ENCODE measurements at places on chromosomes 1 and 21.
A peak's percentile ranks its signal among the peaks of the same experiment; 100 is the strongest.

DNA sequence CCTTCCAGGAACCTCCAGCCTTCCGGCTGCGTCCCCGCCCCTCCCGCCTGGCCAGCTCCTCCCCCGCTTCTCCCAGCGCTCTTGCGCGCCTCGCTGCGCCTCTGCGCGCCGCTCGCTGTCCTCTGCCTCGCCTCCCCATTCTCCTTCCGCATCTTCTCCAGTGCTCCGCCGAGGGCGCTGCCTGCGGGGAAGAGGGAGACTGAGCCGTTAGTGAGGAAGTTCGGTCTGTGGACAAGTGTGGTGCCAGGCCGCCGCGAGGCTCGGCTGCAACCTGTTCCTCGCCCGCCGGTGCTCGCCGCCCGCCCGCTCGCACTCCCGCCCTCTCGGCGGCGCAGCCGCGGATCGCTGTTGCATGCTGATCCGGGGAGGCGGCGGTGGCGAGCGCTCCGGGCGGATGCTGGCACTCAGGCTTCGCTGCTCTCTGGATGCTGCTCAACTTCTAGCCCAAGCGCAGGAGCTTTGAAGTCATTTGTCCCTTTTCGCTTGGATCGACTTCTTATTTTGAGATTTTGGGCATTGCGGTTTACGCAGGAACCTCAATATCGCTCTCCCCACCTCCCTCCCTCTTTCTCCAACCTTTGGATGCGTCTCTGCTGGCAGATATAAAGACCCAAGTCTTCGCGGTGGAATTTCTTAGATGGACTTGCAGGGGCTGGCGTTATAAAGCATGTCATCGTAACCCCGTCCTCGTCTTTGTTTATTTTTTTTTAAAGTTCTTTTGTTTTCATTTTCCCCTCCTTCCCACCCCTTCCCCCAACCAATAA is 614 bp upstream of the CACNA1E start:
- no peak for DNase-seq

- no peak for DNase-seq
Observed at GRCh38 chr1:57887964-57888491, 464.2 kb upstream of the DAB1 start.

- DNase-seq = no peak
Observed at GRCh38 chr21:45460611-45461368, 55.8 kb downstream of the COL18A1 start.

DNA sequence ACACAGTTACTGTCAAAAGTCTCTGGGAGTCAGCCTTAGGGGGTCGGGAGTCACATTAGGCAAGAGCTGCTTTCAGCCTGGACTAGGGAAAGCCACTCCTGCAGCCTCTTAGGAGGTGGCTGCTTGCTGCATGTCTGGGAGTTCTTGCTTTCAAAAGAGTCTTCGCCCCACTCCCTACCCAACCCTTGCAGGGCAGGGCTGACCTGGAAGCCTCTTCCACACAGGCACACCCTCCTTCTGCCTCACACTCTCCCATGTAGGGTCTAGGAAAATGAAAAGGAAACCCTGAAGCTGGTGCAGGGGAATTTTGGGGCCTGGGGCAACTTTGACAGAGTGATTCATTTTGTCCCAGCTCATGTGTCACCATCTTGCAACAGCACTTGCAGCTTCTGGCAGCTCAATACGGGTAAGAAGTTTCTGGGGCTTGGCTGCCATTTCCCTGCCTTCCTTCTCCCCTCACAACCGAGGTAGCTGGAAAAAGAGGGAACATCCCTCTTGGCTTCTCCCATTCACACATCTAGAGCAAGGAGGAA is 37.3 kb downstream of the KCND3 start:
- DNase-seq = no peak

- DNase-seq = peak; percentile 69
Observed at GRCh38 chr1:209723756-209724693, 19.4 kb downstream of the HSD11B1 start.

DNA sequence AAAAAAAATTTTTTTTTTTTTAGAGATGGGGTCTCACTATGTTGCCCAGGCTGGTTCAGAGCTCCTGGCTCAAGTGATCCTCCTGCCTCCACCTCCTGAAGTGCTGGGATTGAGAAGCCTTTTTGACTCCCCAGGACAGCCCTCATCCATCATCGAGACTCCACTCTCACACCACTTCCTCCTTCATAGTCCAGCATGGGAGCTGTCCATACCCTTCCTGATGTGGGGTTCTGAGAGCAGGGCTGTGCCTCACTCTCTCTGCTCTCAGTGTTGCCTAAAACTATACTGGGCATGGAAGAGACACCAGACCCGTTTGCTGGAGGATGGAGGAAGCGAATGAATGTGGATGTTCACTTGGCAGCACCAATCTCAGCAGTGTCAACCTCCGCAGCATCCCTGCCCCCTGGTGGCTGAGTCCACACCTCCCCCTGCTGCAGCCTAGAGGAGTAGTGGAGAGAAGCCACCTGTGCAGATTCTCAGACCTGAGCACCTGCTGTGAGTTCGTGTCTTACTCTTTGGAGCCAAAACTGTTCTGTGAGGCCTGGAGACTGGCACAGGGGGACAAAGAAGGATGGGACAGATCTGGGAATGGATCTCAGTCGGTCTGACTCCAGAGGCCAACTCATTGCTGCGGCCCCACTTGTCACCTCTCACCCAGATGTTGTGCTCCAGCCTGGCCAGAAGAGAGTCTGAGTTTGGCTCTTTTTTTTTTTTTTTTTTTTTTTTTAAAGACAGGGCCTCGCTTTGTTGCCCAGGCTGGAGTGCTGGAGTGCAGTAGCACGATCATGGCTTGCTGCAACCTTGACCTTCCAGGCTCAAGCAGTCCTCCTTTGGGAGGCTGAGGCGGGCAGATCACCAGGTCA is 17.7 kb downstream of the TINAGL1 start:
- peak; percentile 42 for DNase-seq

- peak; percentile 72 for DNase-seq
Observed at GRCh38 chr1:26838474-26839338, 12.2 kb downstream of the ZDHHC18 start.

- DNase-seq = no peak
Observed at GRCh38 chr1:19437891-19438294, 47.4 kb downstream of the CAPZB start.

GRCh38 chr1:91501523-91501851 is 836 bp downstream of the CDC7 start:
- DNase-seq = no peak

GRCh38 chr1:101130673-101131072 is 105.1 kb upstream of the DPH5 start:
- DNase-seq = no peak

- DNase-seq = no peak
Observed at GRCh38 chr1:230824919-230825721, 43.2 kb downstream of the C1orf198 start.

Data from stimulated activated CD4-positive, alpha-beta T cell treated with anti-CD3 and anti-CD28 coated beads, Interleukin-4, amount 100 ng/mL, for 24 hours (primary cell).